ENCODE measurements at places on chromosomes 7 and 10. TPM values are rescaled to one million over a fixed set of nuclear protein-coding genes. Genes with fewer than 3 reads are reported as not detected.

Gene GPR141
- total RNA-seq, result not detected

Gene ANKRD1
- 35.0 TPM for total RNA-seq

Gene GPR85
- total RNA-seq, result not detected

Gene GDF10
- total RNA-seq, result 0.13 TPM

Gene FAM237B
- 0.04 TPM for total RNA-seq

Gene SYCE1
- not detected for total RNA-seq

Gene ITPRID1
- not detected for total RNA-seq

Gene SPDYE16
- not detected for total RNA-seq

Gene OR6V1
- not detected for total RNA-seq

Gene TYW1B
- 3.0 TPM for total RNA-seq

Gene GPR15LG
- 0.21 TPM for total RNA-seq

Gene FAS
- total RNA-seq, result 30.9 TPM

Gene HOXA7
- 4.8 TPM for total RNA-seq

Gene UPK3BL1
- total RNA-seq, result 6.7 TPM

Gene NEUROD6
- not detected for total RNA-seq

Gene HOXA2
- total RNA-seq, result 0.70 TPM

Gene MRPS17
- 25.5 TPM for total RNA-seq

Gene CACNA2D1
- total RNA-seq, result 10.4 TPM

Gene RARRES2
- not detected for total RNA-seq

Gene HGF
- total RNA-seq, result not detected

Gene MALRD1
- total RNA-seq, result not detected

Gene EBF3
- total RNA-seq, result 0.20 TPM

Gene REPIN1
- total RNA-seq, result 79.9 TPM

Gene SOSTDC1
- total RNA-seq, result not detected

Gene SH2D4B
- 0.13 TPM for total RNA-seq

Gene CYP2C18
- not detected for total RNA-seq
